ENCODE measurements at places on chromosomes 1 and 21.
A peak's percentile ranks its signal among the peaks of the same experiment; 100 is the strongest.

GRCh38 chr1:227059076-227059475 lies 119.0 kb downstream of the COQ8A start:
- DNase-seq = no peak

- DNase-seq = no peak
Observed at GRCh38 chr1:105368446-105368845, 1618.7 kb downstream of the AMY1C start.

GRCh38 chr1:21904454-21904703 lies 32.7 kb downstream of the HSPG2 start:
- no peak for DNase-seq

DNA sequence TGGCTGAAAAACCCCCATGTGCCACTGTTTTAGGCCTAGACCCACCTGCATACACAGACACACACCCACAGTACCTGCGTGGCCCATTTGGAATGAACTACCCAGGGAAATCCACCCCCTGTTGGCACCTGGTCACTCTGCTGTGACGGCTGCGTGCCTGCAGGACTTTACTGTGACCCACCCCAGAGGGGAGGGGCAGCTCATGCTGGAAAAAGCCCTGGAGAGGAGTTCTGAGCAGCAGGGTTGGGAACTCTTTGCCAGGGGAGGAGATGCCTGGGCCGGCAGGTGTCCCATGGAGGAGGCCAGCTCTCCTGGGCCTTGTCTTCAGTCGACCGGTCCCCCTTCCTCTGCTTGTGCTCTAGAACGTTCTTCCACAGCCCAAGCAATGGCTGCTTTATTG lies 87.3 kb upstream of the CSF3R start:
- DNase-seq = no peak

- peak; percentile 63 for DNase-seq
Observed at GRCh38 chr1:161209790-161210409, 5.2 kb upstream of the FCER1G start.

DNA sequence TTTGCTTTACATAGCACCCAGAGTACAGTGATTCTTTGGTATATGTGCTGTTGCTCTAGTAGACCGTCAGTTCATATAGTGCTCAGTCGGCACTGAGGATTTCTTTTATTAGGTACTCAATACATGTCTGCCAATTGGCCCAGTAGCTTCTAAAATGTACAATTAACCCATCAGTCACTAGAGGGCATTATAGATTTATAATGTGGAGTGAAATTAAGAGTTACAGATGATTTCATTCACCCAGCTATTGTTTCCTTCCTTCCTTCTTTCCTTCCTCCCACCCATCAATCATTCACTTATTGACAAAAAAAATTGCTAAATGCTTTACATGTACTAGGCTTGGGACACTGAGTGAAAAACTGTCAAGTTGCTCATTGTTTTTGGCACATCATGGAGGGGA lies 263.6 kb upstream of the USP24 start:
- DNase-seq = no peak

DNA sequence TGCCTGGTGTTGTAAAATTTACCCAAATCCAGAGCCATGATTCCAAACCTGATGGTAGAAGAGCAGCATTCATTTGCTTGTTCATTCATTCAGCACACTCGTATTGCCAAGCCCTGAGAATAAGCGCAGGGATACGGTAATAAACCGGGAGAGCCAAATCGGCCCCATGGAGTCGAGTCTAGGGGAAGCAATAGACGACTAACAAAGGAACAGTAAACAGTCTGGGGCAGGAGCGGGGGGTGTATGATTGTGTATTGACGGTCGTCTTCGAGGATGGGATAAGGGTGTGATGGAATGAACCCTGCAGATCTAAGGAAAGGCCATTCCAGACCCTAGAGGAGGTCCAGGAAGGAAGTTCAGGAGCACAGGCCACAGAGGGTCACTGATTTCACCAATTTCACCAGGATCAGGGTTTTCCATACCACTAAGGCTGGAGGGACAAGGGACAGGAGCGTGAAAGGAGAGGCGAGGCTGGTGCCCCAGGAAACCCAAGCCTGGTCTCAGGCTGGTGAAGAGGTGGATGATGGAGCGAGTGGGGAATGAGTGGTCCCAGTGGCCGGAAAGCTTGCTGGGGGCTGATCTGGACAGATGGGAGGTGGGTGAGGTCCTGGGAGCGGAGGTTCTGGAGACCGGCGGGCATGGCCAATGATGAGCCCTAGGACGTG lies 61.1 kb upstream of the PDE9A start:
- no peak for DNase-seq

GRCh38 chr1:222823695-222824094 lies 8.9 kb downstream of the DISP1 start:
- no peak for DNase-seq

GRCh38 chr1:231724876-231725647 lies 98.5 kb downstream of the DISC1 start:
- no peak for DNase-seq

- DNase-seq = no peak
Observed at GRCh38 chr1:64405833-64406232, 64.1 kb upstream of the CACHD1 start.

DNA sequence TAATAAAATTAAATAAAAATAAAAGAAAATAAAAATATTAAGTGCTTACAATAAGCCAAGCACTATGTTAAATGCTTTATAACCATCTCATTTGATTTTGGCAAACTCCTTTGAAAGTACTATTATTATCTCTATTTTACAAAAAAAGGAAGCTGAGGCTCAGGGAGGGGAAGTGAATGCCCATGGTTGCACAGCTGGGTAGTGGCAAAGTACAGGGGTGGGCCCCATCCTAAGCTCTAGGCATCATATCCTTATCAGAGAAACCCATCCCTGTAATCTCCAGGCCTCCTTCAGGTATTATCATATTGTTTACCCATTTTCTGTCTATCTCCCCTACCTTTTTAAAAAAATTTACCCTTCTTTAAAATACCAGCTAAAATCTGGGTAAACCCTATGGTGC lies 2.3 kb upstream of the MED18 start:
- DNase-seq = no peak

- no peak for DNase-seq
Observed at GRCh38 chr1:24254783-24255182, 64.4 kb upstream of the GRHL3 start.

DNA sequence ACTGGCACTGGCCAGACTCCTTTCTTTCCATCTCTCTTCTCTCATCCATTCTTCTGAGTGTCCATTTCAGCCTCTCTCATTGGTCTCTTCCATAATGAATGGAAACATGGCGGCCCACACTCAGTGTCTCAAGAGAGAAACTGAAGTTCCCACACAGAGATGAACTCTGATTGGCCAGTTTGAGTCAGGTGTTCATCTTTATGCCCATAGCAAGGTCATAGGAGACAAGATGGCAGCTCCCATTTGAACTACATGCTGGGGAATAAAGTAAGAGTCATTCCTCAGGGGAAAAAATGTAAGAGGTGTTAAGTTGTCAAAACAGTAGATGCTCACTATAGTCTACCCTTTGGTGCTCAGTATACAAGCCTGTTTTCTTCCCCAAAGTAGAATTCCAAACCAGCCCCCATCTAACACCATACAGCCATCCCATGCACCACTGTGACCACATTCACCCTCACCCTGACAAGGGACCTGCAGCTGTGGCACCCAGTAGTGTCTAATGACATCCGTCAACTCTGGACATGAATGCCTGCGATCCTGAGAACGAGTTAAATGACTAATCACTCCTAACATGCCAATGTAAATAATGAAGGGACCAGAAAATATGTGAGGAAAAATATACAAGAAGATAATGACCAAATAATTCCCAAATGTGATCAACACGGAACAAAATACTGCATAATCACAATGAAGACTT lies 12.4 kb downstream of the CDA start:
- no peak for DNase-seq

DNA sequence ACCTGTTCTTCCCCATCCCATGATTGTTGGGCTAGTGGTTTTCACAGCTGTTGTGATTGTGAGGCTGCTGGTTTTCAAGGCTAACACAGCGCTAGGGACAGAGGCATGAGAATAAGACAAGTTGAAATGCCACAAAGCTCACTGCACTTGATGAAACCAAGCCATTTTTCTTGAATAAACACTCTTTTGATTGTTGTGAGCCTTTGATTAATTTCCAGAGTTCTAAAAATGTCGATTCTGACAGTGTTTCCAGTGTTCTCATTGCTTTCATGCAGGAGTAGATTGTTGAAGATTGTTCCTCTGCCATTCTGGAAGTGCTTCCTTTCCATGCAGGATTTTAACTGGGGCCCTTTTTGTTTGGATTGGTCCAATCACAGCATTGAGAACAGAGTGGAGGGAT lies 134.9 kb upstream of the GRIK3 start:
- no peak for DNase-seq

- no peak for DNase-seq
Observed at GRCh38 chr1:204821476-204821875, 49.2 kb upstream of the NFASC start.

Measured in activated CD4-positive, CD25-positive, alpha-beta regulatory T cell treated with anti-CD3 and anti-CD28 coated beads, Interleukin-2, amount 50 U/mL, for 72 hours (primary cell).